ENCODE measurements at places on chromosomes 12 and 14.

DNA sequence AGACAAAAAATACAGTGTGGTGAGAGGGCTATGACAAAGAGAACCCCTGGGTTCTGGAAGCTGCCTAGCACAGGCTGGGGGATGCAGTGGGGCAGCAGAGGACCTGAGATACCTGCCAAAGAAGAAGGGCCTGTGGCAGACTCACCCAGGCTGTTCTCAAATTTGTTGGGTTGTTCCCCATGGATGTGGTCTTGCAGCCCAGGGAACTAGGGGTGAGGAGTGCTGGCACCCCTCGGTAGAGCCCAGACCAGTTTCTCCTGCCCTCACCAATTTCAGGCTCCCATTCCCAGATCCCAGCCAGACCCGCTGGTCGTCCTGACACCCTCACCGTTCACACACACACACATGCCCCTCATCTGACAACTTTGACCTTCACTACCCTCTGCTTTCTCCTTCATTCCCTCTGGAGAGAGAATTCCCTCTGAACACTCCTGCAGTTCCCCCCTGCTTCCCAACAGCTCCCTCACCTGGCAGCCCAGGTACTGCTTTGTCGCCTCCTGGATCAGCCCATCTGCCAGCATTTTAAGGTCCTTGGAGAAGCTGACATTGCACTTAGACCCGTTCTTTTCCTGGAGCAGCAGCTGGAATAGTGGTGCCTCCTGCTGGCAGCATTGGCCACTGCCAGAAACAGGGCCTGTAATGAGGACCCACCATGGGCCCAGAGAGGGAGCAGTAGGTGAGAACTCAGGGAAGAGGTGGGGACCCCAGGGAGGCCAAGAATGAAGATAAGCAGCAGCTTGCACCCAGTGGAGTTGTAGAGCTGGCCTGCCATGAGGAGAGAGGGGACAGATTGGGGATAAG is 5.9 kb upstream of the GDF11 start:
- no peak for DNase-seq

DNA sequence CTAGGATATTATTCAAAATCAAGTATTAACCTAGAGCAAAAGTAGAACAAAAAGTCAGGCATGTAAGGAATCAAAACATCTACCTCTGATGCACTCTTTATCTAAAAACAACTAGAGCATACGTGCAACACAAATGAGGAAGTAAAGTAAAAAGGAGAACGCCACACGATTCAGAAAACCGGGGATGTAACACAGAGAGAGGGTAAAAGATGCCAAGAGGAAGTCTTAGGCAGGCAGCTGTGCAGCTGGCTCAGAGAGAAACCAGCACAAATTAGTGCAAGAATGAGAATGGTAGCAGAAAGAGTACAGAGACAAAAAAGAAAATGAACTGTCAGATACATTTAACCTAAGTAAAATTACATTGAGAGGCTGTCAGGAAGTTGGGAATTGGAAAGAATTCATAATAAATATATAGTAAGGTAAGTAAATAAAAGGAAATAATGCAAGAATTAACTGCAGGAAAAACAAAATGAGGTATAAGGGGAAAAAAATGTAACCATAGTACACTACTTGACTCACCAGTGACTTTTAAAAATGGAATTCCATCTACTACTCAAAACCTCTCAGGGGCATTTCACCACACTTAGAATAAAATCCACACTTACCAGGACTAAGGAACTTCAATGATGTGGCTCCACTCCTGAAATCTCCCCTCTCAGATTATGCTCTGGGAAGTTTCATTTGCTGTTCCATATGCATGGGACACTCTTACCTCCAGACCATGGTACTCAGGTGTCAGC is 17.1 kb downstream of the BCAT1 start:
- DNase-seq = no peak

- no peak for DNase-seq
Measured at GRCh38 chr12:28830491-28830890, 318.6 kb upstream of the FAR2 start.

- no peak for DNase-seq
Measured at GRCh38 chr12:130169256-130169655, 7.0 kb downstream of the FZD10 start.

GRCh38 chr14:65483647-65484046 is 71.1 kb downstream of the FUT8 start:
- DNase-seq = no peak

DNA sequence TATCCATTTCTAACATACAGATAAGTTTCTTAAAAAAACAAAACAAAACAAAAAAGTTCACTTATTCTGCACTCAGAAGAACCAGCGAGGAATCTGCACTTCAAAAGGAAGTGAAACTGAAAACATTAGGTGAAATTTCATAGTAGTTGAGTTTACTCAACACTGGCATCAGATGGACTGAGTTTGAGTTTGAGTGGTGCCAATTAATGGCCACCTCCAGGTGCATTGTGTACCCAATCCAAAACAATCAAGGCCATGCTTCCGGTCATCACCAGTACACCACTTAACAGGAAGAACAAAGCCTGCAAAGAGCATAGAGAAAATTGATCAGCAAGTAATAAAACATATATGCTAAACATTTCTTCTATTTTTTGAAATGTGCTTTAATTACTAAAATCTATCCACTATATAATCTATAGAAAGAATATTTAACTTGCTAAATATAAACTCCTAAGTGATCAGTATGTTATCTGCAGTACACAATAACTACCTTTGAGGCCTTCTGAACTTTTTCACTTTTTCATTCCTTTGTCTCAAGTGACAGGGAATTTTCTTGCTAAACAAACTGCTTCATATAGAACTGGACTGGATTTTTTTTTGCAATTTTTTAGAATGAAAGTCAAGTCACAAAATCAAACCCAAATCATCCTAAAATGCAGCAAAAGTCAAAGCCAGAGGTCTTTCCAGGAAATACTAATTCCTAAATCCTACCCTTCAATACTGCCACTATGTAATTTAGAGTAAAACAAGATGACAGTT is 11.5 kb downstream of the SLC38A2 start:
- DNase-seq = no peak

- no peak for DNase-seq
Measured at GRCh38 chr12:122206976-122207375, 3.5 kb downstream of the B3GNT4 start.

DNA sequence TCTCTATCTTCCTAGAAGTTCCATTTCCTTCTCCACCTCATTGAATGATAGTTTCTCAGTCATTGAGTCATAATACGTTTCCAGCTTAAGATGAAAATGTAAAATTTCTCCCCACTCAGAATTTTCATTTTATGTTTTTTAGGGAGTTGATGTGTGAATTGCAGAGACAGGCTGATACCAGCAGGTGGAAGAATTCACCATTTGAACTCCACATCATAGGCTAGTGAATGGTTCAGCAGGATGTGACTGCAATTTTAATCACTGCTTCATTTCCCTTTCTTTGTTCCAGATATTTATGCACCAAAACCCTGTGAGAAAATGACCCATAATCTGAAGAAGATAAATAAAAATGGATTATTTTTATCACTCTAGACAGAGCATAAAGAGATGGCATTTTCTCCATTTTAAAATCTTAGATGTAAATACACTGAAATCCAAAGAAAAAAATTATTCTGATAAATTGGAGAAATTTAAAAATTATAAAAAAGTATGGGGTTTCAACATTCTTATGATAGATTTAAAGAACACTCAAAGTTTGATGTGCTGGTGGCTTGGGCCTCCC is 10.6 kb upstream of the PYGL start:
- no peak for DNase-seq

- DNase-seq = no peak
Measured at GRCh38 chr14:34640826-34641225, 10.9 kb upstream of the SNX6 start.

- no peak for DNase-seq
Measured at GRCh38 chr12:46958599-46959290, 120.7 kb upstream of the PCED1B start.

DNA sequence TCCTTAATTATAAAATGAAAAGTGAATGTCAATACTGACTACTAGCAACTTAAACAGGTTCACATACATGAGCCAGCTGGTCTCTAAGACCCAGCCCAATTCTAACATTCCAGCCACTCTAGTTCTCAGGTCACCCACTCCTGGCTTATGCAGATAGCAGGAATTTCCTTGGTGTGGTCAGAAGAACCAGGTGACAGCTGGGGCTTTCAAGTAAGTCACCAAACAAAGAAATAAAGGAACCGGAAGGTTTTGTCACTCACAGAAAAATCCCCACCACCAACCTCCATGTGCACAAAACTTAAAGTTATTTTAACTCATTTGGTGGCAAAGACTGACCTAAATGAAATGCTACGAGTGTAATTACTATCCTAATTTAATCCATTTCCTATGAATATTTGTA is 129.6 kb upstream of the CDKN3 start:
- no peak for DNase-seq

GRCh38 chr14:104211215-104211614 is 72.8 kb downstream of the KIF26A start:
- DNase-seq = no peak

- no peak for DNase-seq
Measured at GRCh38 chr12:115920395-115921183, 356.9 kb downstream of the MED13L start.

- DNase-seq = no peak
Measured at GRCh38 chr12:113472191-113473121, 785 bp upstream of the LHX5 start.

DNA sequence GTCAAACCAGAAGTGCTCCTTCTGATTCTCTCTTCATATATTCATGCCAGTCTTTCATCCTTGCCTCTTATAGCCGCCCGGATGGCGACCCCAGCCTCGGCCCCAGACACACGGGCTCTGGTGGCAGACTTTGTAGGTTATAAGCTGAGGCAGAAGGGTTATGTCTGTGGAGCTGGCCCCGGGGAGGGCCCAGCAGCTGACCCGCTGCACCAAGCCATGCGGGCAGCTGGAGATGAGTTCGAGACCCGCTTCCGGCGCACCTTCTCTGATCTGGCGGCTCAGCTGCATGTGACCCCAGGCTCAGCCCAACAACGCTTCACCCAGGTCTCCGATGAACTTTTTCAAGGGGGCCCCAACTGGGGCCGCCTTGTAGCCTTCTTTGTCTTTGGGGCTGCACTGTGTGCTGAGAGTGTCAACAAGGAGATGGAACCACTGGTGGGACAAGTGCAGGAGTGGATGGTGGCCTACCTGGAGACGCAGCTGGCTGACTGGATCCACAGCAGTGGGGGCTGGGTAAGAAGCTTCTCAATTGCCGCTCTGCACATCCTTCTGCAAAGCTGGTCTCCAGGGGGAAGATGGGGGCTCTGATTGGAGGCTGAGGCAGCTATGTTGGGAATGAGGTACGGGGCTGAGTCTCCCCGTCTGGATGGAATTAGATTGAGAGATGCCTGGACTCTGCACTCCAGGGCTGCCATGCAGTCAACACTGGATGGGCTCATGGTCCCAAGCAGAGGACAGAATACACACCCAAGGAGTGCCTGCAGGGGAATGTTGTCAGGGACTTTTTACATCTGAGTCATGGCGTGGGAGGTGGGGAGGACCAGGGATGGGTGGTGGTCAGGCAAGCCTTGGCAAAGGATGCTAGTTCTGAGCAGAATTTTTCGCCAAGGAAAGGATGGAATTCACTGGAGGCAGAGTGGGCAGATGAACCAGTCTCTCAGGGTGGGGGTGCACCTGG is 1.3 kb downstream of the BCL2L2 start:
- no peak for DNase-seq

DNA sequence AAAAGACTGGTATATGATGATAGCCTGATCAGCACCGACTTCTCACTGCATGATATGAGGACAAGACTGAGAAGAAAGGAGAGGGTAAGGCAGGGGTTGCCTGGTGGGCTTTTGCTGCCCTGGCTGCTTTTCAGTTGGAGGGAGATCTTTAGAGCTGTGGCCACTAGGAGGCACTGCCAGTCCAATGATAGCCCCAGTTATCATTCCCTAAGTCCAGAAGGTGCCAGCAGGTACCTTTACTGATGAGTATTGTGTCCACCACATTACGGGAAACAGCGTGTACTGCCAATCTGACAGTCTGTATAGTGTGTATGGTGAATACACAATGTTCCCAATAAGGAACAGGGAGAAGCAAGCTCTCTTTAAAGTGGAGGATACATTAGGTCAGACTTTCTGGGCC is 55.8 kb upstream of the CCDC175 start:
- DNase-seq = no peak

DNA sequence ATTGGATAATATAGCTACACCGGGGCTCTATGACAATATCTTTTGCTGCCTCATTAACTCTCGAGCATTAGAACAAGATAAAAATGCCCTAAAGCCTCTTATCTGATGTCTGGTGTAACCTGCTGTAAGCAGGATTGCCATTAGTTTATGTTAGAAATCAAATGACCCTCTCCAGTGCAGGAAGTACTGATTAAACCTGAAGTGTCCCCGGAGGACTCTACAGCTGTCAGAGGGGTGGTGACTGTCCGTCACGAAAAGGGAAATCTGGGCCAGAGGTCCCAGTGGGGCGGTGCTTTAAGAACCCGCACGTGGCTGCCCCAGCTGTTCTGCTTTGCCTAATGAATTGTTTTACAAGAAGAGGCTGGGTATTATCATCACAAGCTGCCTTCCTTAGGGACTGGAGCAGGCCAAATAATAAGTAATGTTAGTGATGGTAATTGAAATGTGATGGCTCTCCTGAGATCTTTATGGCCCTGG is 55.7 kb downstream of the LIN52 start:
- DNase-seq = no peak

DNA sequence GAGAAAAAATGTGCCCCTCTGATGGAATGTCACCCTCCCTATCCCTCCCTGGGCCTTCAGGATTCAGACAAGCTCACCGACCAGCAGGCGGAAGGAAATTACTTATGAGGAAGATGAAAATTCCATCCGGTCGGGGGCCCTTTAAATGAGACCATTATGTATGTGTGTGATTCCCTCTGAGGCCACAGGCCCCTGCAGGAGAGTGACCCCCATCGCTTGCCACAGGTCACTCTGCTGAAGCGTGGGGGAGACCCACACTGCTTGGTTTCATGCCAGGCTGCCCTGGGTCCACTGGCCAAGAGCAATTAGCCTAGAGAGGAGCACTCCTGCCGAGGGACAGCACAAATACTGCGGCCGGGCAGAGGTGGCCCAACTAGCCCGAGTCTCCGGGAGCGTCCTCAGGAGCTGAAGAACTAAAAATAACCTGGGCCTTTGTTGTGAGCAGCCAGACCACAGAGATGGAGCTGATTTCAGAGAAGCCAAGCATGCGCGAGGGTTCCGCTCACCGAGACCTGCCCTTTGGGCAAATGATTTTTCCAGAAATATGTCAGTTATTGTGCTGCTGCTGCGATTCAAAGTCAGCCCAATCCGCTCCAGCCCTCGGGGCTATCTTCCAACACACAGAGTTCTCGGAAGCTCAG is 276.4 kb downstream of the DPF3 start:
- no peak for DNase-seq
